ENCODE measurements at places on chromosomes 7 and 10.

DNA sequence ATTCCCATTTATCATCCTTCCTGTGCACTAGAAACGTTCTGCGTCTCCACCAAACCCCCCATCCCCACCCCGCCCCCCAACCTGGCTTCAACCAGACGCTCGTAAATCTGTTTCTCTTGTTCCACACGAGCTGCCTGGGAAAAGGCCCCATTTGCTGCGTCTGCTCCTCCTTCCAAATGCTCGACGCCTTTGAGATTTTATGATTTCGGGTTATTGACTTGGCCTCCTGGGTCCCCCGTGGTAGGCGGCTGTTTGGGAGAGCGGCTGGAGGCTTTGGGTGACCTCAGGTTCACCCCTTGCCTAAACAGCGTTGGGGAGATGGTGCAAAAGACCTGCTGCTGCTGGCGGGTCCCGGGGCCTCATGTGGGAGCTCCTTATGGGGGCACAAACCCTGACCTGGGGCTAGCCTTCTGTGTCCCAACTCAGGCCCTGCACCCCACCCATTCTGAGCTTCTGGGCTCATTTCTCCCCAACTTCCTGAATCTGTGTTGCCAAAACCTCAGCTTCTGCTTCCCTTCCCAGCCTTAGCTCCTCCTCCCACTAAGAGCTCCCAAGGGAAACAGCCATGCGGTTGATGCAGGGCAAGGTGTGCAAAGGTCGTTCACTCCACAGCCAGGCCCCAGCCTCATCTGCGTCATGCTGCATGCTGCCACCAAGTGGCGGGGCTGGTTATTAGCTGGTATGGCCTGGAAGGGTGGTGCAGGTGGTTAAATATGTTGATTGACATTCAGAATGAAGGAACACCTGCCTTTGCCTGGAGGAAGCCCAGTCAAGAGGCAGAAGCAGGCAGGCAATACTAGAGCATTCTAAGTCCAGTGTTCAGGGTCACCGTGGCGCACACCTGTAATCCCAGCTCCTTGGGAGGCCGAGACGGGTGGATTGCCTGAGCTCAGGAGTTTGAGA is 49.1 kb upstream of the ELN start:
- no peak for DNase-seq

DNA sequence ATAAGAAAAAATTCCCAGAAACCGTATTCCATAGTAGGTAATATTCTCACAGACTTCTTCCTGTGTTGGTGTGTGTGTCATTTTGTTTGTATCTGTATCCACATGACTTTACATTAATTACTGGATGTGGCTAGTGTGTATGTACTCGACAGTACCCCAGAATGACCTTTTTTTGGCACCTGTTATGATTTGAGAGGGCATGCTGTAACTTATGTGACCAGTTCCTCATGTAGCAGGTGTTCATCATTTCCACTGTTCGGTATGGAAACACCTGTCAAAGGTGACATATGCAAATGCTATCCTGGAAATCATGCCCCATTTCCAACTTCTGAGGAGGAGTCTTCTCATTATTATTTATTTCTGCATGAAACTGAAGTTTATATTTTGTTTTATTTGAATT is 89.3 kb downstream of the ZMYND11 start:
- no peak for DNase-seq

DNA sequence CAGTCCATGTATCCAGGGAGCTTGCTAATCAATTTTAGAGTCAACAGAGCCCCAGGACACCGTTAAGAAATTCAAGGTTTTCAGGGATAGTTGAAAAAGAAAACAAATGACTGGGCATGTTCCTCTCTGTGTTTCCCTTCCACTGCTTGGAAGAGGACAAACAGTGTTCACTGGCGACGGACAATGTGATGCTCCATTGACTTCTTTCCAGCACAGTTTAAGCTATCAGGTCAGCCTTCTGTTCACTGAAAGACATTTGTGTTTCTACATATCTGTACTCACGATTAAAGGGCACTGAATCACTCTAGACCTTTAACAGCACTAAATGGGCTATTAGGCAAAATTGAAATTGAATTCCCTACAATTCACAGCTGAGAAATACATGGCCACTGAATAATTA is 123.6 kb downstream of the RNLS start:
- no peak for DNase-seq

- no peak for DNase-seq
Observed at GRCh38 chr7:151601521-151602305, 82.0 kb upstream of the RHEB start.

GRCh38 chr10:117488004-117488403 is 54.5 kb upstream of the EMX2 start:
- DNase-seq = no peak

DNA sequence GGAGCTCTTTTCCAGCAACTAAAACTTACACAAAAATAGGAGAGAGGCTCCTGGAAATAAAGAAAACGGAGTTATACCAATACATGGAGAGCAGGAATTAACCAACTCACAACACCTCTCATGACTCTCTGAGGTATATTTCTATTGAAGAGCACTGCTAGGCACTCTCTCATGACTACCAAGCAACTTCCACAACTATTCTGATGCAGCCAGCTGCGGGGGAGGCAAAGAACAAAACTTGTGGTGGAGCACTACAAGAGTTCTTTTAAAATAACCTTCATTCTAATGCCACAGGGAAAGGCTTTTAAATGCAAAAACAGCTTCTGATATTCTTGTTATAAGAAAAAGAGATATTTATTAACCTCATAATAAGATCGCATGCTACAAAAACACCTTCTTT is 140.7 kb downstream of the SLC25A13 start:
- DNase-seq = no peak

- DNase-seq = no peak
Observed at GRCh38 chr10:98295907-98296306, 27.9 kb upstream of the LOXL4 start.

- DNase-seq = no peak
Observed at GRCh38 chr7:44057181-44057848, 8.1 kb downstream of the PGAM2 start.

DNA sequence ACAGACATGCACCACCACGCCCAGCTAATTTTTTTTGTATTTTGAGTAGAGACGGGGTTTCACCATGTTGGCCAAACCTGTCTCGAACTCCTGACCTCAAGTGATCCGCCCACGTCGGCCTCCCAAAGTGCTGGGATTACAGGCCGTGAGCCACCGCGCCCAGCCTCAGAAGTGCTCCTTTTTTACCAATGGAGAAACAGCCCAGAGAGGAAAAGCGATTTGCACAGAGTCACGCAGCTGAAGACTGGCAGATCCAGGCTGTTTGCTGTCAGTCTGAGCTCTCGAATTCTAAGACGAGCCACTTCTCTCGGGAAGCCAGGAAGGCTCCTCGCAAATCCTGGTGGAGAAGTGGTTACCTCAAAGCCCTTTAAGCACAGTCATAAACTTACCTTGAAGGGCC is 57.4 kb upstream of the SDK1 start:
- DNase-seq = no peak

DNA sequence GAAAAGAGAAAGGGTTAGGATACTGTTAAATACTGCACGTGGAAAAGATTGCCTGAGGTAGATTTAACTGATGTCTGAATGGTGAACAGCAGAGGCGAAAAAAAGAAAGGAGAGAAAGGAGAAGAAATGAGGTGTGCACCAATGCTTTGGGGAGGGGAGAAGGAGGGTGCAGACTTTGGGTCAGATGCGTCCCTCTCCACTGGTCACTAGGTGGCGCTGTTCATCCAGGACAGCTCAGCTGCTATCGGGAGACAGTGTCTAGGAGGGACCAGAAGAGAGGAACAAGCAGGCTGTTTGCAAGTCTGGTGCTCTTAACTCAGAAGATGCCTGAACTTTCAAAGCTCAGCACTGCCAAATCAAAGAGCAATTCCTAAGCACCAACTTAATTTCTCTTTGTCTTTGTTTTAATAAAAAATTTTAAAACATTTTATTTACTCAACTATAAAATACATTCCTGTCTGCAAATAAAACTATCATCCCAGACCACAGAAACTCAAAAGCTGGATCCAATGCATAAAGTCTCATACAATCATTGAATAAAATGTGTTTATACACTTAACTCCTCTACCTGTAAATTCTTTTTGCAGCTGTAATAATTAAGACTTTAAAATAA is 83.9 kb upstream of the PDLIM1 start:
- no peak for DNase-seq

- no peak for DNase-seq
Observed at GRCh38 chr7:141462958-141463357, 88.3 kb upstream of the AGK start.

DNA sequence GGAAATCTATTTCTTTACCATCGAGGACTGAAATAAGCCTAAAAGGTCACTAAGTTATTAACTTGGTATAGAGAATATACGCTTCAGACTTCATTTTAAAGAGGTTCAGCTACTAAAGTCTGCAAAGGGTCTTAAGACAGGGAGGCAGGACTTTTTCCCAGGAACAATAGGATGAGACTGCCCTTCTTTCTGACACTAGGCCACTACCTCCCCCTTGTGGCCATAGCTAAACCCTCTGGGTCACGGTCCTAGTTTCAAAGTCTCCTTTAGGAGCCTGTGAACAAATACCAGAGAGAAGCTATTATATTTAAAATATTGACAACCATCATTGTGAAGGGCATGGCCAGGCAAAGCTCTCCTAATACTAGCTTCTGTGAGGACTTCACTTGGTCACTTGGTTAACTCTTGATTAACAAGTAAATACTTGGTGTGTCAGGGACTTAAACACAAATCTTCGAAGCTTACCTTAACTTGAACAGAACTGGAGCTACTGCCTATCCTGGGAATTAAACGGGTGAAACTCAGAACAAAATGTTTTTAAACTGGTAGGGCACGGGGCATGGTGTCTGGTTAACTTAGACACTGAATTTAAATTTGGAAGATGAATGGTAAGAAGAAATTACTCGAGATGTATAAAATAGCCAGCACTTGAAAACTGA is 75.6 kb downstream of the CCDC6 start:
- DNase-seq = no peak
